ENCODE measurements at places on chromosomes 2 and 18. TPM values are rescaled to one million over a fixed set of nuclear protein-coding genes. Genes with fewer than 3 reads are reported as not detected.
A peak's percentile ranks its signal among the peaks of the same experiment; 100 is the strongest.

CXCR1 gene
- total RNA-seq = 0.50 TPM

GKN2 gene
- total RNA-seq = not detected

GATA6 gene
- total RNA-seq = 18.9 TPM

NCKAP5 gene
- 0.58 TPM for total RNA-seq

GPR35 gene
- total RNA-seq = 0.67 TPM

GNLY gene
- total RNA-seq = not detected

TBC1D8 gene
- total RNA-seq = 16.4 TPM

OR6B2 gene
- total RNA-seq = not detected

CYS1 gene
- total RNA-seq = 3.9 TPM

MC4R gene
- total RNA-seq = not detected

CYTIP gene
- 8.9 TPM for total RNA-seq

ASB18 gene
- not detected for total RNA-seq

UGT1A4 gene
- total RNA-seq = 0.56 TPM

AQP4 gene
- total RNA-seq = 61.7 TPM

- no peak for DNase-seq
Measured at GRCh38 chr2:18118703-18119102, 240.2 kb downstream of the KCNS3 start.

GRCh38 chr2:215374002-215374401 lies 61.9 kb downstream of the FN1 start:
- no peak for DNase-seq

DNA sequence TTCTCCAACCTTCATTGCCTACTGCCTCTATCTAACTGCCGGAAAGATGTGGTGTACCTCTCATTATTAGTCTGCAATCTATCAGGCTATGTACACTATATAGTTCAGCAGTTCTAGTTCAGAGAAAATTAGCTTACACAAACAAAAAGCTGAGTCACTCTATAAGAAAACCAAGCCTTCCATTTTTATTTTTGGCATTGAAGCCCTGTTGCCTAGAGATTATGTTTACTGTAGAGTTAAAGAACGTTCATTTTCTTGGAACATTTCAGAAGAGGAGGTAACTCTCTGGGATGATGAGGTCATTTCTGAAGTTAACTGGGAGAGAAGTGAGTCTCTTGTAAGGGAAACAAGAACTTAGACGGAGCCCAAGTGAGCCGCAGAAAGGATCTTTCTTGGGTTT lies 133.5 kb downstream of the FAM124B start:
- DNase-seq = no peak

DNA sequence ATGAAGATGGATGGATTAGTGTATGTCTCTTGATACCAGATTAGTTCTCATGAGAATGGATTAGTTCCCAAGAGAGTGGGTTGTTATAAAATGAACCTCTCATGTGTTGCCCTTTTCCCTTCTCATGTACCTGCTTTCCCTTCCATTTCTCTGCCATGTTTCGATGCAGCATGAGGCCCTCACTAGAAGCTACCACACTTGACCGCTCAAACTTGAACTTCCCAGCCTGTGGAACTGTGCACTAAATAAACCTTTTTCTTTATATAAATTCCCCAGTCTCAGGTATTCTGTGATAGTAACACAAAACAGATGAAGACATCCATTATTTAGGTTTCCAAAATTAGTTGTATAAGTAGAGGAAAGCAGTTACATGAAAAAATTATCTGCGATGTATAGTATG lies 73.5 kb downstream of the BABAM2 start:
- no peak for DNase-seq

DNA sequence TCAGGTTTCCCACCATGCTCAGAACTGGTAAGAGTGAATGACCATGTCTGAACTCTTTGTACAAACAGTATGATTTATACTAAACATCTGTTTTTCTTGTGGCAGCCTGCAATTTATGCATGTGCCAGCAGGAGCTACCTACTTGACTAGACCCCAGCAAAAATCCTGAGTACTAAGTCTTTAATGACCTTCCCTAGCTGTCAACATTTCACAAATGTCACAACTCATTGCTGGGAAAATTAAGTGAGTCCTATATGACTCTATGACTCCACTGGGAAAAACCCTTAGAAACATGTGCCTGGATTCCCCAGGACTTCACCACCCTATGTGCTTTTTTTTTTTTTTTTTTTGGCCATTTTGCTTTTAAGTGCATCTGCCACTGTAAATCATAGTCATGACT lies 1225.8 kb downstream of the SUCLG1 start:
- DNase-seq = no peak

DNA sequence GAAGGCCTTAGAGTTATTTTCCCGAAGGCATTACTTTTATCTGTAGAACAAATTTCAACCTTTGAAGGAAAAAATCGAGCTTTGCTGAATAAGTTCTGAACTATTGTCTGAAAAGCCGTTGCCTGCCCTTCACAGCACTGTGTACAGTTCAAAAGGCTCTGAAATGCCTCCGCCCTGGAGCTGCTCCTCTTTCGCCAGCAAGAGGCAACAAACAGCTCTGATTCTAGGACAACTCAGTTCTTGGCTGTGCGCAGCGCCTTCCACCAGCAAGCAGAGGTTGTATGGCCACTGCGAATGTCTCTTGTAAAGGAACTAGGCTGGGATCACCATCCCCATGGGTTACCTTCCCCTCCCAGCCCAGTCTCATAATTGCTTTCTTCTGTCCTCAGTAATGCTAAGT lies 308.5 kb downstream of the GBX2 start:
- no peak for DNase-seq

DNA sequence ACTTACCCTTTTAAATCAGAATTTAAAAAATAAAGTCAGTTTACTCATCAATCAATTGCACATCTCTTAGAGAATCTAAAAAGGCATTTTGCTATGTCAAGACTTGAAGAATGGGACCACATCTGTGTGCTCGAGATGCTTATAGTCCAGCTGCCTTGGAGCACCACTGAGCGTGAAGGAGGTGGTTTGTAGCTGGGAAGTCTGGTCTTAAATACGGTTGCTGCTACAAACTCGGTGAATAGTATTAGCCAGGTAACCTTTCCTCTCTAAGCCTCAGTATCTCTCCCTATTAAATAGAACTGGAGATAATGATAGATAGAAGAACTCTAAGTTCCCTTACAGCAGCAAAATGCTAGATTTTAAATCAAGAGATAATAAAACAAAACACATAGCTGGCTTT lies 289.7 kb downstream of the TRIB2 start:
- no peak for DNase-seq

DNA sequence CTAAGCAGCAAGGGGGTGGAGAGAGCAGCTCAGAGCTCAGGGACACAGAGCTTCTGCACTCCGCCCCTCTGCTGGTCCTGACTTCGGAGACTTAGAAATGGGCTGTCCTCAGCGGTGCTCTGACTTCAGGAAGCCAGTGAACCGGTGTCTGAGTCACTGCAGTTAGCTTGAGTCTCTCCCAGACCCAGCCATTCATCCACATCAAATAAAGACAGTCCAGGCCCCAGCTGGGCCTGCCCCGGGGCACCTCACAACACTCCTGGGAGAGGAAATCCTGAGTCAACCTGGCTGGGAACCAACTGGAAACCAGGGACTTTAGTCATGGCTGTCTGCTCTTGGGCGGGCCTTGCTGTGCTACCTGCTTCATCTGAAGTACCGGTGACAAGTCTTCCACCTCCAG lies 5.4 kb upstream of the ITGB6 start:
- DNase-seq = peak; percentile 97

DNA sequence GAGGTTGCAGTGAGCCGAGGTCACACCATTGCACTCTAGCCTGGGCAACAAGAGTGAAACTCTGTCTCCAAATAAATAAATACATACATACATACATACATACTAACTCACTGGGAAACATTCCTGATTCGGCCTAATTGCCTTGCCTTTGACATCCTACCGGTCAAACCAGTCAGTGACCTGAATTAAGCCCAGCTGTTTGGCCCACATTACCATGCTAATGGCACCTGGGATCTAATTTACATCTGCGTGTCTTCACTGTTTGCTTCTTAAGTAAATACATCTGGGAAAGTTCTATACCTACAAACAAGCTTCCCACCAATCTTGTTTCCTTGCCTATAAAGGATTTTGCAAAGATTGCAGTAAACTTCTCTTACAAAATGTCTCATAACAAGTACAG lies 230.2 kb upstream of the ZC3H15 start:
- no peak for DNase-seq

DNA sequence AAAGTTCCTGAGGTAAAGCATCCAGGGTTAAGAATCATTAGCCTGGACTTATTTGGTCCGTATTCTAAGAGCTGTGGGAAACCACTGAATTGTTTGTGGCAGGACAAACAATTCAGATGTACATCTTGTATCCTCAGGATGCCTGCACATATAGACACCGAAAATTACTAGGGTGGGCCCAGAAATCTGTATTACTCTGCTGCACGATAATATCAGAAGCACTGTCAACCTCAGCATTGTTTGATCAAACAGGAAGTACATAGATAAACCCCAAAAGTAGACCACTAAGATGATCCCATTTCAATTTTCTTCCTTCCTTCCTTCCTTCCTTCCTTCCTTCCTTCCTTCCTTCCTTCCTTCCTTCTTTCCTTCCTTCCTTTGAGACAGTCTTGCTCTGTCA lies 34.2 kb upstream of the SPRED2 start:
- no peak for DNase-seq

GRCh38 chr2:204260162-204260877 lies 285.0 kb upstream of the PARD3B start:
- peak; percentile 76 for DNase-seq

GRCh38 chr2:6828299-6828584 lies 37.5 kb downstream of the CMPK2 start:
- no peak for DNase-seq

- no peak for DNase-seq
Measured at GRCh38 chr2:174617718-174618117, 20.1 kb upstream of the WIPF1 start.

DNA sequence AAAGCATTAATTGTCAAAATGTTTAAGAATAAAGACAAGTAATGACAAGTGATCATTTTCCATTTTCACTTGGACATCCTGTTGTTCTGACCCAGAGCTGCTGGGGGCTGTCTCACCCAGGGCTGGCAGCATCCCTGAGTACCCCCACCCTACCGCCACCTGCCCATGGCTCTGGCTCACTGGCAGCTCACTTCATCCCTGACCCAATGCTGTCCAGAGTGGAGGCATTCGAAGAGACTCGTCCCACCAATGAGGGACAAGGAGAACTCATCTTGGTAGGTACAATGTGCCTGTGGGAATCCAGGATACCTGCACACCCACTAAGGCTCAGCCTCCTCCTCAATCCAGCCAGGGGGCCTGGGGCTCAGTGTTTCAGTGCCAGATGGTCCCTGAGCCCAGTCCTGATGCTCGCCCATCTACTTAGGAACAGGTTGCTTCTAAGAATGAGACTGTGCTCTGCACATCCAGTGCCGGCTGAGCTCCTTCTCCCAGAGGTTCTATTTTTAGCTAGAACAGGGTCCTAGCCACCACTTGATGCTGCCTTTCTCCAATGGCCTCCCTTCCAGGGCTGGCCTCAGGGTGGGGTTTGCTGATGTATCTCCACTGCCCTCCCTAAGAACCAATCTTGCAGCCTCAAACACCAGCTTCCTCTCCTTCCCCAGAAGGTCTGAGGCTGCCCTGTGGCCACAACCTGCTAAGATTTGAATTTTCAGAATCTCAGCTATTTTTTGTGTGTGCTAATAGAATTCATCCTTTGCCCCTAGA lies 53.7 kb downstream of the ADD2 start:
- no peak for DNase-seq

GRCh38 chr2:167424221-167424620 lies 535.9 kb downstream of the XIRP2 start:
- no peak for DNase-seq

DNA sequence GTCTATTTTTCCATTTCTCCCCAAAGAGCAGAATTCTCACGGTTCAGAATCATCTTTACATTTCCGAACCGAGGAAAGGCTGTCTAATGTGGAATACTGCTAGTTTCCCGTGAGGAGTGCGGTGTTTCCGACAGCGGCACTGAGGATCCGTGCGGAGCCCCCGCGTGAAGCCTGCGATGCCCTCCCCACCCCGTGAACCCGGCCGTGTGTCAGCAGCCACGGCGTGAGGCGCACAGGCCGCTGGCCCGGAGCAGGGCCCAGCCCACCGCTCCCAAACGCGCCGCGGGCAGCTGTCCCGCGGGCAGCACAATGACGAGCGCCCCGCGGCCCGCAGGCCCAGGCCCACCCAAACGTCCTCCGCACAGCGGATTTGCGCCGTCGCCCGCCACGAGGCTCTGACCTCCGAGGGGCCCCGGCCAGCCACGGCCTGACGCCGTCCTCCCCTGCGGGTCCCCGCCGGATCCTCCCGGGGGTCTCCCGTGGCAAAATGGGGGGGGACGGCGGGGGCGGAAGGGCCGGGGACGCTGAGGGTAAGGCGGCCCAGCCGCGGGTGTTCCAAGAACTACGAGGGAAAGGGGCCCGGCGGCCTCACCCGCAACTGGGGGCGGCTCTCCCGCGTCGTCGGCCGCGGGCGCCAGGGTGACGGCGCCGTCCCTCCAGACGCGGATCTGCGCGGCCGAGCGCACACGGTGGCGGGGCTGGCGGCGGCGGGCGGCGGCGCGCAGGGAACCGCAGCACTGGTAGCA lies 796 bp downstream of the SPIRE1 start:
- DNase-seq = peak; percentile 22

GRCh38 chr2:10303181-10303693 lies 533 bp downstream of the HPCAL1 start:
- no peak for DNase-seq

- DNase-seq = no peak
Measured at GRCh38 chr2:96342085-96342484, 6.5 kb downstream of the NCAPH start.

- no peak for DNase-seq
Measured at GRCh38 chr18:30999186-30999585, 43.4 kb downstream of the DSC3 start.

Data from thyroid gland (tissue), 4 donors.